HuH-7 (cell line): ENCODE measurements at places on chromosomes 1 and 21.

DNA sequence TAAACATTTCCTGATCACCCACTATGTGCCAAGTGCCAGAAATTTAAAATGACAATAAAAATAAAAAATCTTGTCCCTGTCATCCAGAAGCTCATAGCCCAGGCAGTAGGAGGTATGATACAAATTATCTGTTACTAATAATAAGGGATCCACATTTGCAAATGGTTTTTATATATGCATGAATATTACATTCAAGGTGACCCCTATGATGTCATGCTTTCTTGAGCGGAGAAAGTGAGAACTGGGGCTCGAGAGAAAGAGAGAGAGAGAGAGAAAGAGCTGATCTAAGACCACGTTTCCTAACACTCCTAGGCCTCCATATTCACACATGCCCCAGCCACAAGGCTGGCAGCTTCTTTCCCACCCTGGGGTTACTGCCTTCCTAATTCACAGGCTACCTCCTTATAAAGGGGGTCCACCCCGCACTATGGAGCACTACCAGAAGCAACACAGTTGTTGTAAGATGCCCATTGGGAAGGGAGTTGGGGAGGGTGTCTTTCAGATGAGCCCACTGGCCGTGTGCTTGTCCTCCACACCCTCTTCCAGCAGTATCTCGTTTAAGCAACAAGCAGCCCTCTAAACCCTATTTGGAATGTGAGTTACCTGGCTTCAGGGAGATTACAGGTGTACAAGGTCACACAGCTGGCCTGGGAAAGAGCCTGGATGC, 28.8 kb upstream of the LRRN2 start:
- no peak for DNase-seq

- DNase-seq = no peak
Observed at GRCh38 chr1:200401708-200402107, 8.1 kb downstream of the ZNF281 start.

- peak; percentile 92 for DNase-seq
Observed at GRCh38 chr1:155277902-155278688, 832 bp downstream of the HCN3 start.

- DNase-seq = no peak
Observed at GRCh38 chr1:109828756-109829505, 65.2 kb upstream of the EPS8L3 start.

DNA sequence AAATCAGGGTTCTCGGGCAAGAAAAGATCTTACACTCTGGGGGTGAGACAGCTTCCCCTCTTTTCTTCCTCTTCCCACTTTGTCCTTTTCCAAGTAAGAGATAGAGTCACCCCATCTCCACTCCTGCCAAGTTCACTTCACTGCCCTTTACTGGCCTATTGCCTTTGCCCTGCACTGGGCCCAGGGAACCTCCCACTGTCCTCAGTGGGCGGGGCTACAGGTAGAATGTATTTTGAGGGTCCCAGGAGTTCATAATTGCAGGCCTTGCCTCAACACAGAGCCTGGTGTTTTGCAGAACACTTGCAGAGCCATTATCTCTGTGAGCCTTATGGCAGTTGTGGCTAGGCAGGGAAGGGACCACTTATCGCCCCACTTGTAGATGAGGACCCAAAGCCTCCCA, 3.3 kb downstream of the AMPD2 start:
- no peak for DNase-seq

DNA sequence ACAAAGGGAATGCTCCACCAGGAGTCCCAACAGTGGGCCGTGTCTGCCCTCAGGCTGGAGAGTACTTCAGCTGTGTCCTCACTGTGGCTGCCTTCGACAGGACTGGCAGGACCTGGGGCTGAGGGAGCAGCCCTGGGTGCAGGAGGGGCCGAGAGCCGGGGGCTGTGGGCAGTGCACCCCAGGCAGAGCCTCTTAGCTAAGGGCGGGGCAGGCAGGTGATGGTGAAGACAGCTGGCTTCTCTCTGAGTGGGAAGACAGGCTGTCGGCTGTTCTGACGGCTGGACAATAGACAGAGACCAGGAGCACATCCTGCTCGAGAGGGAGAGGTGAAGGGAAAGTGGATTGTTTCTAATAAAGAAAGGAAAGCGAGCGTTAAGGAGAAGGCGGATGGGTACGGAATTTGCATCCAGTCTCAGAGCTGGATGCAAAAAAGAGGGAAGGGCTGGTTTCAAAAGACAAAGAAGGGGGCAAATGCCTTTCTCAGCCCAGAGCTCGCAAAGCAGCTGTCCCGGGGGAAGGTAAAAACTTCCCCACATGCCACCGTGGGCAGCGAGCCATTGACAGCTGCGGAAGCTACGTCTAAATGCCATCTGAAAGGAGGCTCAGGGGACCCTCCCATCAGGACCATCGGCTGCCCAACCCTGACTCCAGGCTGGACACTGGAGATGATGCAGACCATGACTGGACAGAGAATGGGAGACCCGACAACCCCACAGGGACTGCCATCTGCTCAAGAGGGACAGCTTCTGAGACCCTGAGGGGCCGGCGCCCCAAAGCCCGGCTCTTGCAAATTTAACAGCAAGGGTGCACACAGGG, 92.0 kb downstream of the STUM start:
- no peak for DNase-seq

DNA sequence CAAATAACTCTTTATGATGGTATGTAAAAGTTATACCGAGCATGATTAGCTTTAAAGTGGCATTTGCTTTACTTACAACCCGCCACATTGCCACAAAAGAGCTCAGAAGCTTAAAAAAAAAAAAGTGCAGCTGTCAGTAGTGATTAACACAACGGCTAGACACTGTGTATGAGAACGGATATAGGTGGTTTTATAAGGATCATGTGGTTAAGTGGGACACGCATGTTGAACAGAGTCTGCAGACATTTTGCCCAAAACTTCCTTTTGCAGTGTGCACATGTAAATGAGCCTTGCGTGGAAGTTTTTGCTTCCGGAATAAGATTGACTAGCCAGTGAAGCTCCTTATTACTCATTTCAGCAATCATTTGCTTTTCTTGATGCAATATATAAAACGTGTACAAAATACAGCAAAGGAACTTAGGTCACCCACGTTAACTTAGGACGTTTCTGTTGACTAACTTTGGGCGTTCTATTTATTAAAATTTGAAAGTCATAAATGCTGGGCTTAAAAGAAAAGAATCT, 58.7 kb upstream of the RGS1 start:
- DNase-seq = no peak

DNA sequence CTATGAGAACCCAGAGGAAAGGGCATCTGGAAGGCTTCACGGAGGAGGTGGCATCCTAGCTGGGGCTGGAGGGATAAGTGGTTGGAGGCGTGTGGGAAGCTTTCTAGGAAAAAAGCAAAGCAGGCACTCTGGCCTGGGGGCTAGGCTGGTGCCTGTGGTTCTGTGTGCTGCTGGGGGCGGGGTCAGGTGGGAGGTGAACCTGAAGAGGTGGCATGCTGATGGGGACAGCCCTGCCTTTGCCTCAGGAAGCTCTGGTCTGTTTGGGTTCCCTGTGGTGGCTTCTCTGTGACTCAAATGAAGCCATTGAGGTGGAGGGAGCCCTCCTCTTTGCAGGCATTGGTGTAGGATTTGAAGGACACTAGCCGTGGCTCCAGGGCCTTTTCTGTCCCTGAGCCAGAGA, 221.6 kb upstream of the POU3F1 start:
- DNase-seq = no peak

GRCh38 chr1:156655151-156655903, 13.4 kb downstream of the BCAN start:
- no peak for DNase-seq

GRCh38 chr1:147384804-147385203, 142.3 kb downstream of the CHD1L start:
- DNase-seq = no peak

GRCh38 chr21:44927259-44927586, 6.5 kb upstream of the ITGB2 start:
- no peak for DNase-seq

DNA sequence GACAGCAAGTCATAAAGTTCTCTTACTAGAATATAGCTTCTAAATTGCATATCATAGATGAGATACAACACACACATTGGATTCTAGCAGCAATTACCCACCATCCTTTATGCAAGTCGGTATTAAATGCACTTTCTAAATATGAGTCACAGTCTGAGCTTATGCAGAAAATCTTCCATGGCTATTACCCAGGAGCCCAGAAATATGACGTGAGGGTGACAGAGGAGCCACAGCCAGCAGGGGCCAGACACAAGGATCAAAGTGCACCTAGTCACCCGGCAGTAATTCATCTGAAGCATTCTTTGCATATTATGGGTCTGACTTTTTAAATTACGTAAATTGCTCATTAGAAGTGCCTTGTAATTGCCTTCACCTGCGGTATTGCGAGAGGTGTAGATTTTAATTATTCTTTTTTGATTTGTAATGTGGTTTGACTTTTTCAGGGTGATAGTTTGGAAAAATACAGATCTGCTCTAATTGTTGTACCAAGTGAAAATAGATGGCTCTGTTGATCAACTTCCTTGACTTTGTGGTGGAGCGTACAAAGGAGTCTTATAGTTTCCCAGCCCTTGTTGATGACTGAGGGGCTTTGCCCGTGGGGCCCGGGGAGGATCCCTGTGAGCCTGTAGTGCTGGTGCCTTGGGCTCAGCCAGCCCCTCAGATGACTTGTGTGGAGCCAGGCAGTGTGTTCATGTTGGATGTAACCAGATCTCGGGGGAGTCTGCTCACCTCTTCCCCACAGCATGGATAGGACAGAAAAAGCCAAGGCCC, 470.0 kb upstream of the VAMP3 start:
- no peak for DNase-seq
